ENCODE measurements at places on chromosomes 2 and 18. TPM values are rescaled to one million over a fixed set of nuclear protein-coding genes. Genes with fewer than 3 reads are reported as not detected.

SLC40A1 gene
- total RNA-seq: 14.1 TPM

TMEM169 gene
- total RNA-seq: 0.43 TPM

RPS27A gene
- total RNA-seq: 2,712 TPM

BCL11A gene
- 1.3 TPM for total RNA-seq

CXCR2 gene
- total RNA-seq: not detected

CELF4 gene
- 2.5 TPM for total RNA-seq

DNPEP gene
- total RNA-seq: 63.8 TPM

CPLX4 gene
- total RNA-seq: not detected

PROM2 gene
- total RNA-seq: 0.12 TPM

NDUFAF7 gene
- total RNA-seq: 15.5 TPM

LYG1 gene
- total RNA-seq: not detected

CDH20 gene
- 2.9 TPM for total RNA-seq

INSIG2 gene
- 10.5 TPM for total RNA-seq

LONRF2 gene
- 1.0 TPM for total RNA-seq

HOXD8 gene
- 1.2 TPM for total RNA-seq

CUL3 gene
- total RNA-seq: 24.2 TPM

UGT1A3 gene
- total RNA-seq: not detected

UGT1A8 gene
- not detected for total RNA-seq

ZC3H6 gene
- total RNA-seq: 2.0 TPM

SERPINB11 gene
- not detected for total RNA-seq

MARS2 gene
- 3.2 TPM for total RNA-seq

C1GALT1C1L gene
- 1.4 TPM for total RNA-seq

TSPYL6 gene
- total RNA-seq: not detected

SOX11 gene
- total RNA-seq: 2.1 TPM

AFF3 gene
- 0.58 TPM for total RNA-seq

ATOH8 gene
- 31.4 TPM for total RNA-seq

HPCAL1 gene
- total RNA-seq: 73.9 TPM

POU3F3 gene
- total RNA-seq: not detected

ZSWIM2 gene
- total RNA-seq: not detected

DYNAP gene
- not detected for total RNA-seq

RAB6C gene
- not detected for total RNA-seq

TPO gene
- total RNA-seq: not detected

ANKRD36B gene
- total RNA-seq: 7.4 TPM

ZNF385B gene
- total RNA-seq: not detected

RFTN2 gene
- 23.0 TPM for total RNA-seq

LMAN2L gene
- 19.4 TPM for total RNA-seq

FEV gene
- not detected for total RNA-seq

SLC9A4 gene
- total RNA-seq: not detected

TUBA4B gene
- not detected for total RNA-seq

SAG gene
- total RNA-seq: not detected

SLC4A3 gene
- total RNA-seq: 9.3 TPM

DLX1 gene
- total RNA-seq: not detected

HTR2B gene
- 8.0 TPM for total RNA-seq

XIRP2 gene
- total RNA-seq: not detected

MYO1B gene
- 74.6 TPM for total RNA-seq

ARL4C gene
- 3.5 TPM for total RNA-seq

MXD1 gene
- 4.8 TPM for total RNA-seq

NEB gene
- 0.12 TPM for total RNA-seq

CDK15 gene
- 0.47 TPM for total RNA-seq

RNF152 gene
- 1.4 TPM for total RNA-seq

ACTG2 gene
- total RNA-seq: 5.0 TPM
